ENCODE measurements at places on chromosomes 16 and 17. TPM values are rescaled to one million over a fixed set of nuclear protein-coding genes. Genes with fewer than 3 reads are reported as not detected.

The TAC4 gene
- total RNA-seq, result not detected

The CNGB1 gene
- 0.67 TPM for total RNA-seq

The RPL38 gene
- 628 TPM for total RNA-seq

The ACSM5 gene
- total RNA-seq, result 5.4 TPM

The KRT25 gene
- not detected for total RNA-seq

The LRRC75A gene
- 4.0 TPM for total RNA-seq

The PIRT gene
- total RNA-seq, result 0.47 TPM

The TNP2 gene
- total RNA-seq, result not detected

The TBCD gene
- total RNA-seq, result 32.0 TPM

The HOXB4 gene
- total RNA-seq, result 12.9 TPM

The TEKT5 gene
- 0.19 TPM for total RNA-seq

The KCNJ18 gene
- not detected for total RNA-seq

- ATAC-seq, result no peak
Measured at GRCh38 chr17:509316-509715, 156.7 kb upstream of the RPH3AL start.

GRCh38 chr17:73265646-73266640 is 4.3 kb upstream of the CPSF4L start:
- no peak for ATAC-seq

DNA sequence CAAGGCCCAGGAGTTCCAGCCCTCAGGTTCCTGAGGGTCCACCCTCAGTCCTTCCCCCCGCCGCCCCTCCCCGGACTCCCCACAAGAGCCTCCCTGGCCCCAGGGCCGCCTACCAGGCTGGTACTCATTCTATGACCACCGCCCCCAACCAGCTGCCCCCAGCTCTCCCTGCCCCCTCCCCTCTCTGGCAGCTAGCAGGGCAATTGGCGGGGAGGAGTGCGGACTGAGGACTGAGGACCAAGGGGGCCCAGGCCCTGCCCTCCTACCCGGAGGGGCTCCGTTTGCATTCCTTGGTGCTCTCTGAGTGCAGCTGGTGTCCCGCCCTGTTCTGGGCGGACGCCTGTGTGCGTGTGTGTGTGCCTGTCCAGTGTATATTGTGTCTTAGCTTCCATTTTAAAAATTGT is 19.1 kb downstream of the UNC13D start:
- no peak for ATAC-seq

- ATAC-seq, result no peak
Measured at GRCh38 chr17:81129289-81129688, 36.0 kb upstream of the PVALEF start.

- ATAC-seq, result peak; percentile 74
Measured at GRCh38 chr17:1796800-1797199, 32.9 kb downstream of the SMYD4 start.

- no peak for ATAC-seq
Measured at GRCh38 chr17:41910701-41911391, 7.9 kb downstream of the ACLY start.

- ATAC-seq, result no peak
Measured at GRCh38 chr16:47045023-47045422, 71.5 kb upstream of the DNAJA2 start.

- no peak for ATAC-seq
Measured at GRCh38 chr17:29885031-29885640, 44.9 kb downstream of the SSH2 start.

GRCh38 chr16:11529285-11529684 is 57.4 kb downstream of the LITAF start:
- no peak for ATAC-seq

DNA sequence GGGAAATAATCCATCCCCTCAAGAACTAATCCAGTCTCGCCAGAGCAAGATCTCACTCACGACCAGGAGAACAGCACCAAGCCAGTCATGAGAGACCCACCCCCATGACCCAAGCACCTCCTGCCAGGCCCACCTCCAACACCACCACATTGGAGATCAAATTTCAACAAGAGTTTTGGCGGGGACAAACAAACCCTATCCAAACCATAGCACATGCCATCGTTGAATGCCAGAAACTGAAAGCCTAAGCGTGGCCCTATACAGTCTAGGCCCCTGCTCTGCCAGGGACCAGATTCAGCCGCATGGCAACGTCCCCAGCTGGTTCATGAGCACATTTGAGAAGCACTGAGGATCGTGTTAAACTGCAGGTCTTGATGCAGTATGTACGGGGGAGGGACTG is 57.3 kb downstream of the AXIN2 start:
- ATAC-seq, result no peak

GRCh38 chr17:76547183-76547641 is 7.4 kb downstream of the PRCD start:
- peak; percentile 66 for ATAC-seq

DNA sequence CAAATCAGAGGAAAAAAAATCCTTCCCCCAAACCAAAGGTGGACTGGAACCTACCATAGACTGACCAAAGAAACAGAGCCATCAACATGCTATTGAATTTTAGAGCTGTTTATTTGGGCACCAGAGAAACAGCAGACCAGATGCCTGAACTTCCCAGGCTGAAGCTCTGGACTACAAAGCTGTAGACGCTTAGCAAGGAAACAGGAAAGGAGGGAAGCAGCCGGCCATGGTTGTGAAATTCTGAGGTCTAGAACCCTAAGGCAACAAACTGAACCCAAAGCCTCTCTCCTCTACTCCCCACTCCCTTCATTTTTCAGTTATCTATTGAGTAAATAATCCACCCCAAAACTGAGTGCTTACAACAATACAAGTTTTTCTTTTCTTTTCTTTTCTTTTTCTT is 45.4 kb upstream of the MEIOC start:
- no peak for ATAC-seq

GRCh38 chr16:30354423-30355143 is 525 bp downstream of the CD2BP2 start:
- ATAC-seq, result peak; percentile 17

- peak; percentile 74 for ATAC-seq
Measured at GRCh38 chr16:72989579-72990551, 58.1 kb downstream of the ZFHX3 start.

- no peak for ATAC-seq
Measured at GRCh38 chr17:4591529-4591928, 7.2 kb downstream of the SMTNL2 start.

DNA sequence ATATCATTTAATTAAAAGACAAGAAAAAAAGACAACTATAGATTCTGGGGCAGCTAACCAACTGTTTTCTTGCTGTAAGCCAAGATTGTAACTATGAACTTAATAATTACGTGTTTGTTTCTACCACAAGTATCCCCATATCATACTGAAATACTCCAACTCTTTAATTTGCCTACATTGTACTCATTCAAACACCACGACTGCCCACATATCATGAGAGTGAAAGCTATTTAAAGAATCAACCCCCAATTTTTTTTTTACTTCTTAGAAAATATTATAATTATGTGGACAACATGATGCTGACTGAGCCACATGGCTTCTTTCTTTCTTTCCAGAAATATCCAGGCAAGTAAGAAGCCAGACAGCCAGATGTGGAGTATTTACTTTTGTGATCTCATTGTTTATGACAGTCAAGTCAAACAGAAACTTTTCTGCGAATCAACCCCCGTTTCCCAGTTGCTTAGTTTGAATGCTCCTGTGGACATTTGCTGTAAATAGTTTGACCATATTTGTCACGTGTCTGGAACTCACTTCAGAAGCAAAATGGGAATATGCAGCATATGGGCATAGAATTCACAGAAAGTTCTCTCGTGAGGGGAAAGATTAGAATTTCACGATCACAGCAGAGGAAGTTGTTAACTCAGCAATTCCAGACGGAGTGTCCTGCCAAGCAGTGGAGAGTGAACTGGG is 126.8 kb upstream of the PSMD7 start:
- no peak for ATAC-seq

DNA sequence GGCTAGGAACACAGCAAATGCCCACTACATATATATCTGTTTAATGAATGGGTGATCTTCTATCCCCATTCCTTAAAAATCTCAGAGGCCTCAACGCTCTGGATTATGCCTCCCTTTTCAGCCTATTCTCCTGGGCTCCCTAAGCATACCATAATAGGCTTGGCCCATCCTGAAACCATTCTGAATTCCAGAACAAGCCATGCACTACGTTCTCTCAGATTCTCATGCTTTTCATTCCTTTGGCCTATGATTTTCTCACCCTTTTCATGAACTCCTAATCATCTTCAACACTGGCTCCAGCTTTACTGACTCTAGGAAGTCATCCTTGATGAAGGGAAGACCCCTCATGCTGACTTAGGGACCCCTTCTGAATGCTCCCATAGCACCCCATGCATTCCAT is 71.1 kb downstream of the RPGRIP1L start:
- no peak for ATAC-seq

GRCh38 chr16:67431775-67432505 is 1.0 kb downstream of the HSD11B2 start:
- no peak for ATAC-seq

DNA sequence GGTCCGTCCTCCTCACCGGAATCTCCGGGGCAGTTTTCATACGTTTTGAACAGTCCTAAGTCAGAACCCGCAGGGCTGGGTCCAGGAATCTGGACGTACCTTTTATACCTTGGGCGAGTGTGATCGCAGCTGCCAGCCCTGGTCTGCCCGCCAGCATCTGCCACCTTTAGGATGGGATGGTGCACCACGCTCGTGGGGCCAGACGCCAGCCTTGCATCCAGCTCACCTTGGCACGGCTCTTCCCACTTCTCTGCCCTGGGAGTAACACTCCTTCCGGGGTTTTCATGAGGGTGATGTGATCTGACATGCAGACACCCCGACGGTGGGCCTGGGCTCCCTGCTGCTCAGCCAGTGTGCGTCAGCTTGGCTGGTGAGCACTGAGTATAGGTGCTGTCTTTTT is 66.6 kb upstream of the ZNF469 start:
- no peak for ATAC-seq

GRCh38 chr16:6279286-6279685 is 1053.4 kb upstream of the RBFOX1 start:
- no peak for ATAC-seq

GRCh38 chr16:19396555-19397011 is 21.1 kb upstream of the TMC5 start:
- no peak for ATAC-seq

GRCh38 chr17:68349157-68349556 is 57.9 kb downstream of the ARSG start:
- no peak for ATAC-seq

- ATAC-seq, result no peak
Measured at GRCh38 chr17:74730491-74731346, 6.3 kb upstream of the RAB37 start.
